Kidney (tissue), 22 donors: ENCODE measurements at places on chromosomes 7 and 10.
A peak's percentile ranks its signal among the peaks of the same experiment; 100 is the strongest.

DNA sequence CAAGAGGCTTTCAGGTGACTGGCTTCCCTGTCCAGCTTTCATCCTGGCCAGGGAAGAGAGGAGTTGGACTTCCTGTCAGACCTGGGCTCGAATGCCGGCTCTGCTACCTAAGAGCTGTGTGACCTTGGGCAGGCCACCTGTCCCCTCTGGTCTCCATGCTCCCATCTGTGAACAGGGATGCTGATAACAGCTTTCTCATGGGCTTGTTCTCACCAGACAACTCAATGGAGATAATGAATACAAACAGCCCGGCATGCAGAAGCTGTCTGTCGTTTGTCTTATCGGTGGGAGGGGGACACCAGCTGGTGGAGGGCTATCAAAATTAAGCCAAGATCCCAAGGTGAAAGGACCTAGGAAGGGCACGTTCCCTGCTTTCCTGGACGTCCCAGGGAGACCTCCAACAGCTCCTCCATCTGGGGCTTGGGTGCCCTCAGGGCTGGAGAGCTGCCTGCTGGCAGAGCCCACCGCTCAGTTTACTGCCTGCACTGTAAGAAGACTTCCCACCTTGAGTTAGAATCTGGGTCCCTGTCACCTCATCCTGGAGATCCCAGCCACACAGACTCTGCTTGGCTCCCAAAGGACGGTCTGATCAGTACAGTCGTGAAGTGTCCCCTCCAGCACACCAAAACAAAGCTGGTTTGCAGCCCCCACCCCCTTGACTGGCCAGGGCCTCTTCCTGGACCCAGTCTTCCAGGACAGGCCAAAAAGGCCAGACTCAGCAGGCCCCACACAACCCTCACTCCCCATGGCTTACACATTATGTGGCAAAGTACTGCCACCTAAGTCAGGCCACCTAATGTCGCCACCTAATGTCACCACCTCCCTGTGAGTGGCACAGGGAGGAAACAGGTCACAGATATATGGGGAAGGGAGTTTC, 40.9 kb downstream of the PPIF start:
- DNase-seq = peak; percentile 18

DNA sequence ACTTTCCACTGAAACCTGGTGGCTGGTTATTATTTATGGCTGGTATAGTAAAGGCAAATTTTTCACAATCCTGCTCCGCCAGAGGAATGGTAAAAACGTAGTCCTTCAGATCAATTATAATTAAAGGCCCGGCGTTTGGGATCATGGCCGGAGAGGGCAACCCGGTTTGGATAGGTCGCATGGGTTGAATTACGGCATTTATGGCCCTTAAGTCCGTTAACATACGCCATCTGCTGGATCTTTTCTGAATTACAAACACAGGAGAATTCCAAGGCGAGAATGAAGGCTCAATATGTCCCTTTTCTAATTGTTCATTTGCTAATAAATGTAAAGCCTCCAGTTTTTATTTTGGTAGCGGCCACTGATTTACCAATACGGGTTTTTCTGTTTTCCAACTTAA, 11.3 kb upstream of the TAS2R3 start:
- DNase-seq = no peak

- peak; percentile 61 for DNase-seq
Observed at GRCh38 chr10:78752708-78753107, 316.1 kb upstream of the ZMIZ1 start.

GRCh38 chr7:92988051-92988450, 129.7 kb downstream of the SAMD9 start:
- DNase-seq = peak; percentile 52

- DNase-seq = no peak
Observed at GRCh38 chr10:112761256-112761655, 188.8 kb upstream of the TCF7L2 start.
